ENCODE measurements at places on chromosomes 5 and 9.

GRCh38 chr5:141761-142160 is 49.5 kb upstream of the LRRC14B start:
- DNase-seq: no peak

- no peak for DNase-seq
Measured at GRCh38 chr5:94362857-94363256, 255.5 kb downstream of the KIAA0825 start.

DNA sequence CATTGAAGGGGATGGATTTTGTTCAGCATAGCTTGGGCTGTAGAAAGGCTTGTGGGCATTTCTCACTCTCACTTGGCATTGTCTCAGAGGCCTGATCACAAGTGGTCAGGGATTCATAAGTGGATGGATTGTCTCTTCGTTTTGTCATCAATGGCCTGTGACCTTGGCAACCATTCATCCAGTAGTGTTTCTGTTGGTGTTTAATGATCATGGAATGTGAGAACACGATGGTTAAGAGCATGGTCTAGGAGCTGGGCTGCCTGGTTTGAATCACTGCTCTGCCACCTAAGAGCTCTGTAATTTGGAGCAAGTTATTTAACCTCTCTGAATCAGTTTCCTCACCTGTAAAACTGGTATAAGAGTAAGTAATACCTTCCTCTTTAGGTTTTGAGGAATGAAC is 430.1 kb upstream of the MEF2C start:
- no peak for DNase-seq

GRCh38 chr5:9624196-9624947 is 5.8 kb downstream of the TAS2R1 start:
- no peak for DNase-seq

GRCh38 chr5:33855396-33855795 is 36.4 kb downstream of the ADAMTS12 start:
- DNase-seq: no peak

GRCh38 chr5:64923151-64923685 is 154.5 kb downstream of the CWC27 start:
- no peak for DNase-seq

DNA sequence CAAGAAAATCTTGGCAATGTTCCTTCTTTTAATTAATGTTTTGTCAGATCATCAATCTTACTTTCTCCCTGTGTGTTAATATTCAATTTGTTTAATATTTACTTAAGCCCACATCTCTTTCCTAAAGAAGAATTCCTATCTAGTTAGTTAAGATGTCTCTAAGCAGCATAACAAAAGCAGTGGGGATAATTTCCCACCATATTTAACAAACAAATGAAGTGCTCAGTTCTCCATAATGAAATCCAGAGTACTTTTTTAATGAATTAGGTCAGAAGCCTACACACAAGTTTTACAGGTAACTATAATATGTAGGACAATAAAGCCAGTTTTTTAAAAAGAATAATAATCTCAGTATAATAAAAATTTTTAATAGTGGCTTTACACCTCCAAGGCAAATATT is 1918.8 kb downstream of the EFNA5 start:
- DNase-seq: no peak

- DNase-seq: no peak
Measured at GRCh38 chr9:106857811-106858470, 5.0 kb upstream of the ZNF462 start.

GRCh38 chr9:22103685-22104575 is 94.8 kb upstream of the CDKN2B start:
- DNase-seq: no peak

GRCh38 chr5:148848393-148849031 is 22.1 kb downstream of the ADRB2 start:
- no peak for DNase-seq

- no peak for DNase-seq
Measured at GRCh38 chr9:117247266-117247665, 167.6 kb downstream of the ASTN2 start.
